ENCODE measurements at places on chromosomes 4 and X.

- DNase-seq = no peak
These were observed 175.0 kb upstream of the ARHGEF9 start for GRCh38 chrX:63959975-63960374.

DNA sequence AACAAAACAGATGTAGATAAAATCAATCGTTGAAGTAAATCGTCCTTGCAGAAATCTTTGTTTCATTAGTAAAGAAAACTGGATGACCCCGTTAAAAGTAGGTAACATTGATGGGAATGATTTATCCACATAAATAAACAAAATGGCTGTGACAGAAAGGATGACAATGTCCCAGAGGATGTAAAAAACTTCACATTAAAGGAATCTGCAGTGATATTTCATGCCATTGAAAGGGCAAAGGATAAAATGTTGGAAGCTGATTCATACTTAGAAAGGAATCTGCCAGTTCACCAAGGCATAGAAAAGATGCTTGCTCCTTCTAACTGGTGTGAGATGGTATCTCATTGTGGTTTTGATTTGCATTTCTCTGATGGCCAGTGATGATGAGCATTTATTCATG is 24.2 kb upstream of the EPGN start:
- DNase-seq = no peak

- DNase-seq = no peak
These were observed 182.0 kb downstream of the RASL11B start for GRCh38 chr4:53043891-53044650.

GRCh38 chr4:20870436-20870835 is 170.2 kb downstream of the PACRGL start:
- no peak for DNase-seq

DNA sequence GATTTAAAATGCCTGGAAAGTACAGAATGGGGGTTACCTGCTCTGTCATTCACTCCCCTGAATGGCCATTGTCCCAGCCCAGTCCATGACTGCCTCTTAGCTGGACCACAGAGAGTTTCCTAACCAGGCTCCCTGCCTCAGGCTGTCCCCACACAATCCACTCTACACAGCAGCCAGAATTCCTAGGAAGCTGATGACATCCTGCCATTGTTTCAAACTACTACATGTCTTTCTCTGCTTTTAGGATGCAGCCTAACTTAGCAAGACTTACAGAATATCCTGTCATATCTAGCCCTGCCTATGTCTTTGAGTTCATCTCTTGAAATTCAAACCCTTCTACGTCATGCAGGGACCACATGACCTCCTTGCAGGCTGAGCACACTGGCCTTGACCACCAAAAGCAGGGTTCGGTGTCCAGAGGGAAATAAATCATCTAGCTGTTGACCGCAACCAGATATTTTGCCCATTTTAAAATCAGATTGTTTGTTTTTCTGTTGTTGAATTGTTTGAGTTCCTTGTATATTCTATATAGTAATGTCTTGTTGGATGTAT is 16.1 kb upstream of the CRMP1 start:
- no peak for DNase-seq

- no peak for DNase-seq
These were observed 385 bp downstream of the DCLK2 start for GRCh38 chr4:150078579-150079080.

- no peak for DNase-seq
These were observed 75.5 kb upstream of the ADRA2C start for GRCh38 chr4:3690551-3691152.

- no peak for DNase-seq
These were observed 831.1 kb upstream of the PABPC4L start for GRCh38 chr4:135032670-135033069.

DNA sequence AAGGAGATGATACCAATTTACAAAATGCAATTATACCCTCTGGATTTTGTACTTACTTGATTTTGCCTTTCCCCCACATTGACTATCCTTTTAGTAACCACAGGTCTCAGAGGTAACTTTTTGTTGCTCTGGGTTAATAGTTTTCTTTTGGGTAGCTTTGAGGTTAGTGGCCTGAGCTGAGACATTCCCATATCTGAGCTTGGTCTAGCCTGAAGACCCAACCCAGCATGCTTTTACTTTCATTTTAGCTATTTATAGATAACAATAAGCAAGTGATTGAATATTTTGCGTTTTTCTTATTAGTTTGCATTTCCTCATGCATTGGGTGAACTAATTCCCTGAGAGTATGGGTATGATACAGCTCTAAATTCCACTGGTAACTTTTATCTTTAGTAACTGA is 11.8 kb downstream of the HTN1 start:
- no peak for DNase-seq

GRCh38 chrX:15158736-15159406 is 111.0 kb downstream of the ASB9 start:
- DNase-seq = no peak

DNA sequence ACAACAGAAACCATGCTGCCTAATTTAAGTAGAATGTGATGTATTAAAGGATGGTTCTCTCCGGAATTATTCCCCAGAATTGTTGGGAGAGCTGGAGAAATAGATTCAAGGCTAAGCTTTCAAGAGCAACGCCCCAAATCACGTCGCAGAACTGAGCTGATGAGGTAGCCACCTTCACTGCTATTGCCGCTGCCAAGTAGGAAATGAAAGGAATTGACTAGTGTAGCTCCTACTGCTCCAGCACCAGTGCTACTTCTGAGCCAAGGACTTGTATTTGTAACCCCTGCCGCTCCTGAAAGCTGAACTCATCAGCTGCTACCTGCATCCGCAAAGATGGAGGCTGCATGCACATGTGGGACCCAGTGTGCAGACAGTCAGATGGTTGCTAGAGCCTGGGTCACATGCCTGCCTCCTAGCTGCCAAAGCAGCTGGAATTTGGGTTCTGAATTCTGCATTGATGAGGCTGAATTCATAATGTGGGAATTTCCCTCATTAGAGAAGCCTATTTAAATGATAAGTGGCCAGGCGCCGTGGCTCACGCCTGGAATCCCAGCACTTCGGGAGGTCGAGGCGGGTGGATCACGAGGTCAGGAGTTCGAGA is 173.9 kb downstream of the PDGFRA start:
- no peak for DNase-seq

DNA sequence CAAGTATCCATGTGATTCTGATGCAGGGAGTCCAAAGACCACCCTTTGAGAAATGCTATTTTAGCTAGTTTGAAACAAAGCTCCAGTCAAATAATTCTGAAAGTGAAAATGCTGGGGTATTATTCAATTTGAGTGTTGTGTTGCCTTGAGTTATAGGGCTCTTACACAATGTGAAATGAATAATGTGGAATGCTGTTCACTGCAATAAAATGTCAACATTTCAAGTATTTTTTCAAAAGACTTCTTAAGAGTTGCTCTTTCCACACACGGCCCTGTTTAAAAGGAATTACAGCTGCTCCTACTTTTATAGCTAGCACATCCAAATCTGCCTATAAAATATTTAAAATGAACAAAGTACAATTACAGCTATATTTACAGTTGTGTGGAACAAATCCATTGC is 27.5 kb upstream of the PLS3 start:
- DNase-seq = no peak

- DNase-seq = no peak
These were observed 62.8 kb downstream of the SHISA3 start for GRCh38 chr4:42460043-42460442.

GRCh38 chr4:48604527-48604926 is 114.5 kb downstream of the ZAR1 start:
- no peak for DNase-seq

DNA sequence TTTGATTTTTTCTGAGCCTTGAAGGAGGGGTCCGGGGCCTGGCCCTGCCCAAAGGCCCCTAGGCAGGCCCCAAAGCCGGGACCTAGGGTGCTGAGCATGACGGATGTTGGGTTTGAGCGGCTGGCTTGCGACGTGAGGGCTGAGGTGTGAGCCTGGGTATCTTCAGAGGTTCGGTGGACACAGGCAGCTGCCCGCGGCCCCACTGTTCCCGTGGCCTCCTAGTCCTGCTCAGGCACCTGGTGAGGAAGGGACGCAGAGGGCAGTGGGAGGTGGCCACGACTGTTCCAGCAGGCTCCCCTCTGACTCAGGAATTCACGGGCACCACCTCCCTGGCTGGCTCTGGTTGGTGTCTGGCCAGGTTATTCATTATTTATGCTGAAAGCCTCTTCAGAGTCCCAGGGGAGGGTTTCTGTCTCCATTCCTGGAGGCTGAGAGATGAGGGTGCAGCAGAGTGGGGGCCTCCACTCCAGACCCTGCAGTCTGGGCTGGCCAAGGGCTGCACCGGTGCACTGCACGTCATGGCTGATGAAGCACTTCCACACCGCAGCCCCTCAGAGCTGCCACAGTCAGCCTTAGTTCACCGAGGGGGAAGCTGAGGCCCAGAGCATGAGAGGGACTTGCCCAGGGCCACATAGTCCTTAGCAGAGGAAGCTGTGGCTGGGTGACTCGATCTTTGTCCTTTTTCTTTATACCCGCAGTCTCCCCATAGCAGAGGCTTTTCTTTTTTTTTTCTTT is 2.2 kb downstream of the MSANTD1 start:
- no peak for DNase-seq

DNA sequence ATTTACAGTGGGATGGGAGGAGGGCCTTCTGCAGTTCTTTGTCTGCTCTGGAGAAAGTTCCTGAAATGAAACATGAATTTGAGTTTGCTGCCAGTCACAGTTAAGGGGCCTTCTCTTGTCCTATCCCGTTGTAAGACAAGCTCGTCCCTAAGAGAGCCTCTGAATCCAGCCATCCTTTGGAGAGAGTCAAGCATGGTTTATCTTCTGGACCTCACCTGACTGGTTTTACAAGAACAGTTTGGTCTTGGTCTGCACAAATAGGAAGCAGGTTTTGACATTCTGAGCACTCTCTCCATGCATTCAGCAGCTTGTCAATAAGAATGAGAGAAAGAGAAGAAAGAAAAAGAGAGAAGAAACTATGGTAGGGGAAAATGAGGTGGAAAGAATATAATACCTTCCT is 20.4 kb upstream of the TENM3 start:
- no peak for DNase-seq

DNA sequence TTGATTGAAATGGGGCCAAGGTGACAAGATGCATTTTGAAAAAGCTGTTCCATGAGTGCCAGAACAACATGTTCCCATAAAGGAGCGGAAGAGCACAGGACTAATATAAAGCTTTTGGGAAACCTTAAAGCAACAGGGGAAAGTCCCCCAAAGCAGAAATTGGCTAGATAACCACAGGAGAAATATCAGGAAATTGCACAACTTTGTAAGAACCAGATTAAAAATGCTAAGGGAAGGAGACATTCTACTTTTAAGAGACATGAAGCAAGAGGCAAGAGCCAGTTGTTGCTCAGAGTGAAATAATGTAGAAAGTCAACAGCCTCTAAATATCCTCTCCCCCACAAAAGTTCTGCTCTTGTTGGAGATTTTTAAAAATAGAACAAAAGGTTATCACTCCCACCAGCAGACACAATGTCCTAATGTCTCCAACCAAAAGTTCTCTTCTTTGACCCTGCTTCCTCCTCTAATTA is 85.2 kb upstream of the LNX1 start:
- DNase-seq = no peak

- no peak for DNase-seq
These were observed 1.1 kb downstream of the ELK1 start for GRCh38 chrX:47649271-47649670.
